ENCODE measurements at places on chromosomes 1 and 21.
A peak's percentile ranks its signal among the peaks of the same experiment; 100 is the strongest.

DNA sequence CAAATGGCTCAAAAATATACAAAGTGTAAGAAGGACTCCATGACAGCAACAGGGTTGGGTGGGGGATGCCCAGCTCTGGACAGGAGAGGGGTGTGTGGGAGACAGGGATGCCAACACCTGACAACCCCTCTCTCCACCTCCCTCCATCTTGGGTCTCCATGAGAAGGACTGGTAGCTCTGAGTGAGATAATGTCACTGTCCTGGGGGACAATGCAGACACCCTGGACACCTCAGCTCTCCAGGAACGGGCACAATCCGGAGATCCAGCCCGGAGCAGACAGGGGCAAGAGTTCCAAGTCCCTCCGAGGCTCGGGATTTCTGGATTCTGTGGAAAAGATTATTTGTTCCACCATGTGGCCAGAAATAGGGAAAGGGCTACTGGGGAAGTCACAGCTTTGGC is 122.5 kb downstream of the GLIS1 start:
- DNase-seq: no peak

GRCh38 chr1:230270185-230270558 is 156.0 kb downstream of the PGBD5 start:
- DNase-seq: no peak

- no peak for DNase-seq
These were observed 385.1 kb downstream of the NTNG1 start for GRCh38 chr1:107525961-107526360.

- DNase-seq: no peak
These were observed 300.7 kb downstream of the RYR2 start for GRCh38 chr1:237342730-237343129.

DNA sequence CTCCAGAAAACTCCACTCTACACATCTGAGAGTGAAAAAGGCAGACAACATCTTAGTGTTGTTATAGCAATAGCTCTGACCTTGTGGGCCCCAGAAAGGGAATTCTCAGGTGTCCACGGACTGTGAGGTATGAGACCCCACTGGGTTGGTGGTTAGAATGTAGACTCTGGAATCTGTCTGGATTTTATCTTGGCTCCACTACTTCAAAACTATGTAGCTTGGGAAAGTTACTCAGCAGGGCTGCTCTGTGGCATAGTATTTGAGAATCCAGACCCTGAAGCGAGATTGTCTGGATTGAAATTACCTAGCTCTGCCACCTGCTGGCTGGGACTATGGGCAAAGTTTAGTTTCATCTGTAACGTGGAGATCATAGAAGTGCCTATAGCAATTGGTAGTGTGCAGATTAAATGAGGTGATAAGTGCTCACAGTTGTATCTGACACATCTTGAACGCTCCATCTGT is 25.8 kb downstream of the PRDM2 start:
- DNase-seq: no peak

DNA sequence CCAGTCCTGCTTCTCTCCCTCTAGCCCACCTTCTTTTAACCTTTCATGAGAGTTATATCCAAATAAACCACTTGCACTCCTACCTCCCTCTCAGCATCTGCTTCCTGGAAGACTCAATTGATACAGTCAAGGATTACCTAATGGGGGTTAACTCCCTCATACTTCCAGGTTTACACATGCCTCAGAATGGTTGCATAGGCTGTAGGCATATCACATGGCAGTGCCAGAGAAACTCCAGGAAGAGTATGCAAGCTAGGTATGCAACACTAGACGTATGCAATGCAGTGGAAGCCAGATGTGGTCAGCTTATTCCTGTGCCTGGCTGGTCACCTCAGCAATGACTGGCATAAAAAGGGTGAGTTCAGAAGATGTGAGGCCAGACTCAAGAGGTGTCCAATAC is 32.7 kb upstream of the VANGL1 start:
- DNase-seq: no peak

GRCh38 chr1:160221089-160221488 is 15.9 kb downstream of the PEA15 start:
- DNase-seq: no peak

- DNase-seq: no peak
These were observed 9.0 kb upstream of the SRM start for GRCh38 chr1:11068600-11069473.

DNA sequence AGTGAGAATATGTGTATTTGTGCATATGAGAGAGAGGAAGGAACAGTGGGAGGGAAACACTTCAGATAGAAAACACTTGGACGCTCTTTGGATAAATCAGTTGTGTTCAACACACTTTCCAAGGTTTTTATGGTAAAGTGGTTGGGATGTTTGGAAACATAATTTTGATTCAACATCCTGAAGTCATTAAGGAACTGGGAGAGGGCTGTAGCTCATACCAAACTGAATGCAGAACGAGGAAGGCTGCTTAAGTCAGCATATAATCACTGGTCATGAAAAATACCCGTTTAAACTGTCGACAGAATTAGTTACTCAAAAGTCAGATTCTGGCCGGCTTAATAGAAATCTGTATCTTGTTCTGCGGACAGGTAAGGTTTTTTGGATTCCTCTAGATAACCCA is 14.9 kb downstream of the LIX1L start:
- DNase-seq: no peak

- no peak for DNase-seq
These were observed 67.0 kb upstream of the PTCH2 start for GRCh38 chr1:44909901-44910544.

DNA sequence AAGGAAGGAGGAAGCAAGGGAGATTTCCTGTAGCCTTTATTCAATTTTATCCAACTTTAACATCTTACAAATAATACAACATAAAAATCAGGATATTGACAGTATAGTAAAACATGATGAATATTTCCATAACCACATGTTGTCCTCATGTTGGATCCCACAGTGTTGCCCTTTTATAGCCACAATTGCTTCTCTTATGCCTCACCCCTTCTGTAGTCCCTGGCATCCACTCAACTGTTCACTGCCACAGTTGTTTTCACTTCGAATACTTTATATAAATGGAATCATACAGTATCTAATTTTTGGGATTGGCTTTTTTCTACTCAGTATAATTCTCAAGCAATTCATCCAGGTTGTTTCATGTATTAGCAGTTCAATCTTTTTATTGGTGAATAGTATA is 44.8 kb downstream of the SRSF11 start:
- no peak for DNase-seq

DNA sequence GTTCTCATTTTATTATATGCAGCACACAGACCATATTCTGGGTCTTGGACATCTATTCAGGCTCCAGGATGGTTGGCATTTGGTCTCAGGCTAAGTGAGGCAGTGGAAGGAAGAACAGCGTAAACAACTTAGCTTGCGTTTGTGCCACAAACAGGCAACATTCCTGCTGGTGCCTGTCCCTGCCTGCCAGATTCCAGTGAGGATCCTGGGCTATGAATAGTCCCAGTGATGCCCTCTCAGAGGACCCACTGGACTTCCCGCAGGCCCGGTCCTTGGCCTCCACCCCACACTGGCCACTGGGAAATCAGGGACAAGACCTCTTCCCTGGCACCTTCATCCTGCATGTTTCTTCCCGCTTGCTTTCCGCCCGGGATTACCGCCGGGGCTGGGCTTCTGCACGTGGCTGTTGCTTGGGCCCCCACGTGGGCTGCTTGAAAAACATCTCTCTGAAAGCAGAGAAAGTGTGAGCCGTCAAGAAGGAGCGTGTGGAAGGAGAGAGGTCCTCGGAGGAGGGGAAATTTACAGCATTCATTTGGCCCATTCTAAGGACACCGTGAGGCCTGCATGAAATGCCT is 145.1 kb upstream of the WNT4 start:
- DNase-seq: peak; percentile 8

- DNase-seq: no peak
These were observed 68.1 kb upstream of the SLC45A1 start for GRCh38 chr1:8249838-8250237.

DNA sequence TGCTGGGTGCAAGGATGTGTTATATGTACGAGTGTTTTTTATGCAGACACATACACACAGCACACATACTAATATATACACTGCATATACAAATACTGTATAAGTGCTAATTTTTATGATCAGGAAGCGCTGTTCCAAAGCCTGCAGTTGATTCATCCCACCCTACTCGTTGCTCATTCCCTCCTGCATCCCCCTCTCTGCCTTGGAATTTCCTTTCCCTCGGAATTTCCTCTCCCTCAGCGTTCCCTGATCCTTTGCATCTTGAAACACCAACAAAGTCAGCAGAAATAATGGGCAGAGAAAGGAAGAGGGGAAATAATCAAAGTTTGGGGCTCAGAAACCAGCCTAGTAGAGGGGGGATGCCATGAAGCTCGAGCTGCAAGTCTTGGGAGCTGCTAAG is 98.9 kb downstream of the CSMD2 start:
- DNase-seq: no peak

DNA sequence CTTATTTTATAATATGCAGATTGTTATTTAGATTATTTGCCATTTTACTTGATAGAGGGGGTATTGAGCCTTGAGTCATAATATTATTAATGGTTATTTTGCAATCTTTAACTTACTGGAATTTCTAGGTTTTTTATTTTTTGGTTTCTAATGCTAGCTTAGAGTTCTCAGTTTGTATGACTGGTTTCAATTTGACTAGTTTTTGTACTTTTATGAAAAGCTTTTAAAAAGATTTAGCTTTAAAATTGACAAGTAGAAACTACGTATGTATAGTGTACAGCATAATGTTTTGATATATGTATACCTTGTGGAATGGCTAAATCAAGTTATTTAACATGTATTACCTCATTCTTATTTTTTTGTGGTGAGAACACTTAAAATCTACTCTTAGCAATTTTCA is 41.5 kb downstream of the CEP350 start:
- no peak for DNase-seq

GRCh38 chr1:58883037-58883887 is 99.4 kb upstream of the JUN start:
- DNase-seq: peak; percentile 73

DNA sequence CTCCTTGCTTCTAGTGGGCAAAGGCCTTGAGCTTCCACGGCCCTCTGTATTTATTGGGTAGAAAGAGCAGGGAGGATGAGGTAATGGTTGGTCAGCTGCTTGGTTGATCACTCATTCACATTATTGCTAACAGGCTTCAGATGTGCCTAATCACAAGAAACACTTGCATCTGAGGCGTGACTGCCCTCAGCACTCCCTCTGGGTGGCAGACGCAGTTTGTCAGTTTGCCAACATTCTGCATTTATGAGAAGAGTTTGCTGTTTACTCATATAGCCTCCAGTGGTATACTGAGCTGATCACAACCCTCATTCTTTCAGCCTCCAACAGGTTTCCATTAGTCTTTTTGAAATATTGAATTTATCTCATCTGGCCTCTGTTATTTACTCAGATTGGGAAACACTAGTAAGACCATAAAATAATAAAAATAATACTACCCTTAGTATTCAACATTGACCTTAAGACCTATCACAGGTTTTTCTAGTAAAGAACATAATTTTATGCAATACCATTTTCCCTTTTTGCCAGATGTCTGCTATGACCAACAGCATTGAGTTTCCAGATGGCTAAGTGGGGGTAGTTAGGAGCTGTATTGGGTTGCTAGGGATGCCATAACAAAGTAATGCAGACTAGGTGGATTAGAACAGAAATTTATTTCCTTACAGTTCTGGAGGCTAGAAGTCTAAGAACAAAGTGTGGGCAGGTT is 53.3 kb downstream of the PTGFR start:
- no peak for DNase-seq

- no peak for DNase-seq
These were observed 120.5 kb downstream of the UBR4 start for GRCh38 chr1:19089524-19089923.

- DNase-seq: no peak
These were observed 181.3 kb downstream of the KCTD3 start for GRCh38 chr1:215748431-215748830.

GRCh38 chr1:88029899-88030298 is 654.2 kb upstream of the PKN2 start:
- no peak for DNase-seq

- DNase-seq: no peak
These were observed 319.2 kb upstream of the RUNX1 start for GRCh38 chr21:35368326-35368725.

GRCh38 chr1:238950784-238951183 is 435.6 kb upstream of the CHRM3 start:
- no peak for DNase-seq

GRCh38 chr1:231606712-231607111 is 19.9 kb upstream of the DISC1 start:
- DNase-seq: no peak

DNA sequence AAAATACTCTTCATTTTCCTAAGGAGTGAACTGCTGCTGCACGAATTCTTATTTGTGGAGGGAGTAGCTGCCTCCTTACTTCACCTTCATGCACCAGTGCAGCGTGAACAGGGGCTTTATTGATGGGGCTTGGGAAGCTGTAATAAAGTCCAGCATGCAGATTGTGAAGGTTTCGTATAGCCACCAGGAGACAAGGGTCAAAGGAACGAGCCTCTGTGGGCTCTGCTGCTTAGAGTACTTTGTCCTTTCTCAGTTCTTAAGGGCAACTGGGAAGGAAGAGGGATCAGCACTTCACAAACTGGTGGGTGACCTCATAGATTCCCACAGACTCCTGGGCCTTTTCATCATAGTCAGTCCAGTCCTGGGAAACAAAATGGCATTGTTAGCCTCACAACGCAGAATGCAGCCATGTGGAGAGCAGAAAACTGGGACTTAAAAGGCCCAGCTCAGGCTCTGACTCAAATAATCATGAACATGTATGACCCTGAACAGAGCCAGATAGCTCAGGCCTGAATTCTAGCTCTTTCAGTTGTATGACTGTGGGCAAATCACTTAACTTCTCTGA is 6.0 kb downstream of the CZIB start:
- DNase-seq: no peak

GRCh38 chr1:158694596-158694995 is 5.9 kb downstream of the OR6K2 start:
- no peak for DNase-seq

GRCh38 chr1:193042766-193043691 is 16.1 kb downstream of the UCHL5 start:
- no peak for DNase-seq

DNA sequence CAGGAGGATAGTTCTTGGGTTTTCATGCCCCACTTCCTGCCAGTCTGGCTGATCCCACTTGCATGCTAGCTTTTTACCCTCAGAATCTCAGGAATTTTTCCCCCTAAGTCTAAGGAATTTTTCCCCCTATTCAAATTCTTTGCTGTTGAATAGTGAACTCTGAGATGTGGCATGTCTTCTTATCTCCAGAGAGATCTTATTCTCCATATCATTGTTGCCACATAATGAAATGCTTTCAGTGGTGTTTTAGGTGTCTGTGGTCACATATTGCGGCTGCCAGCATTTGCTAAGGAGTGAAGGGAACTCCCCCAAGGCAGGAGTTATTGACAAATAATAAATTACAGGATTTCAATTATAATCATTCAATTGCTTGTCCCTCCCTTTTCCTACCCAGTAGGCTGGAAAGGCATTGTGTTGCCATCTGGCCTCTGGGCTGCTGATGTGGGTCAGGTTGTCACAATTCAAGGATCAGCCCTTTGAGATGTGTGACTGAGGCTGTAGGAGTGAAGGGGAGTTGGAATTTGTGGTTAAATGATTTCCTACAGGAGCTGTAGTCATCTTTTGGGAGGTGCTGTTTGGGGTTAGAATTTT is 3.9 kb upstream of the FLG start:
- DNase-seq: no peak
